ENCODE measurements at places on chromosomes 3 and 15.

GRCh38 chr3:194691481-194692283 lies 6.0 kb downstream of the FAM43A start:
- DNase-seq = no peak

DNA sequence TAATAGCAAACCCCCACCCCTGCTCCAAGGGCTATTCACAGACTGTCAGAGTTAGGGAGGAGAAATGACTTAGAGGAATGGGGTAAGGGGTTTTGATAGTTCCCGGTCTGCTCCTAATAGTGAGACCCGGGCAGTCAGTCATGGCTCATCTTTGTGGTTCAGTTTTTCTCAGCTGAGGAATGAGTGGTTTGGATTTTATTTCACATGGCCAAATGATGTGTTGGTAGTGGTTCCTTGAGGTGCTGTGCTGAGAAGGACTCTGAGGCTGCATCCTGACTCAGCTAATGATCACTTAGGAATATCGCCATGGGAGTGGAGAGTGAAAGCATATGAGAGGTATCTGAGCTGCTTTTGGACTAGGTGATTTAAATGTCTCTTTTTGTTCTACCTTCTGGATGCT lies 80.2 kb downstream of the LPP start:
- DNase-seq = no peak

- peak; percentile 45 for DNase-seq
Measured at GRCh38 chr15:34335176-34336032, 2.2 kb downstream of the SLC12A6 start.

- no peak for DNase-seq
Measured at GRCh38 chr15:58049520-58050227, 15.8 kb downstream of the ALDH1A2 start.
